ENCODE measurements at places on chromosomes 3 and 15.

- no peak for DNase-seq
Measured at GRCh38 chr15:80480909-80481308, 76.7 kb downstream of the ARNT2 start.

DNA sequence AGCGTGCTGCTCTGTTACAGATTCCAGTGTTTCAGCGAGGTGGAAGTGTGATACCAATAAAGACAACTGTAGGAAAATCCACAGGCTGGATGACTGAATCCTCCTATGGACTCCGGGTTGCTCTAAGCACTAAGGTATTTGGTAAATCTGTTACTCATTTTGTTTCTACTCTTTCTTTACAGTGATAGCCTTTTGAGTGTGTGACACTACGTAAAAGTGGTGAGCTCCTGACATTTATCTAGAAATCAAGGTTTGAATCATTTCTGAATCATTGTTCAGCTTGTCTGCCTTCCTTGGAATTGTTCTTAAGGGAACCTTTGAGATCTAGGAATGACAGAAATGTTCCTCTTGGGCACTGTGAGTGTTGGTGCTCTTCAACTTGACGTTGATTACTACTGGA, 11.2 kb upstream of the CAPN3 start:
- no peak for DNase-seq

GRCh38 chr3:177725165-177725564, 527.9 kb upstream of the TBL1XR1 start:
- no peak for DNase-seq

DNA sequence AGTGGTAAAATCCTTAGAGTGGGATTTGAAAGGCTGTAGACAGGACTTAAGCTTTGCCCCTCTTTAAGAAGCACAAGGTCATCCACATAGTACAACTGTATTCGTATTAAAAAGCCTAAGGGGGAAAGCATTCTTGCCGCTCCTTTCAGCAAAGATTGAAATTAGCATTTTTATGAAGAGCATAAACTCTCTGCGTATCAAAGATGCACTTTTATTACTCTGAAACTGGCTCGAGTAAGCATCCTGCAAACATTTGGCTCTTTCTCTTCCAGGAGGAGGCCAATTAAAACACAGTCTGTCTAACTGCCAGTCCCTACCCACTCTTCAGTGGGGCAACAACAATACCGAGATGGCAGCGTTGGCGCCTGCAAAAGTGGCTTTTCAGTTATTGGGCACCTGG, 192.5 kb upstream of the TPRG1 start:
- DNase-seq, result no peak

DNA sequence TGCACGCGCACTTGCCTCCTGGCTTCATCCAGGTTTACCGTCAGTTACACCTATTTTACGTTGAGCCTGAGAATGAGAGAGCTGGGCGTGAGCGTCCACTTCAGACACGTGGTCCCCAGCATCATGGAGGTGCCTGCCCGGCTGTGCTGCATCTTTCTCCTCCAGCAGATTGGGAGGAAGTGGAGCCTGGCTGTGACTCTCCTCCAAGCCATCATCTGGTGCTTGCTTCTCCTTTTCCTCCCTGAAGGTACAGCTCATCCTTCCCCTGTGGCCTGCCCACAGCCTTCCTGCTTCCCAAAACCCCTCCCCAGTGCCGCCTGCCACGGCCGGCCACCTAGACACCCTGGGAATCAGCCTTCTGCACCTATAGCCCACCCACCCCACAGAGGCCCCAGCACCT, 31.6 kb downstream of the SLC22A14 start:
- DNase-seq, result no peak

DNA sequence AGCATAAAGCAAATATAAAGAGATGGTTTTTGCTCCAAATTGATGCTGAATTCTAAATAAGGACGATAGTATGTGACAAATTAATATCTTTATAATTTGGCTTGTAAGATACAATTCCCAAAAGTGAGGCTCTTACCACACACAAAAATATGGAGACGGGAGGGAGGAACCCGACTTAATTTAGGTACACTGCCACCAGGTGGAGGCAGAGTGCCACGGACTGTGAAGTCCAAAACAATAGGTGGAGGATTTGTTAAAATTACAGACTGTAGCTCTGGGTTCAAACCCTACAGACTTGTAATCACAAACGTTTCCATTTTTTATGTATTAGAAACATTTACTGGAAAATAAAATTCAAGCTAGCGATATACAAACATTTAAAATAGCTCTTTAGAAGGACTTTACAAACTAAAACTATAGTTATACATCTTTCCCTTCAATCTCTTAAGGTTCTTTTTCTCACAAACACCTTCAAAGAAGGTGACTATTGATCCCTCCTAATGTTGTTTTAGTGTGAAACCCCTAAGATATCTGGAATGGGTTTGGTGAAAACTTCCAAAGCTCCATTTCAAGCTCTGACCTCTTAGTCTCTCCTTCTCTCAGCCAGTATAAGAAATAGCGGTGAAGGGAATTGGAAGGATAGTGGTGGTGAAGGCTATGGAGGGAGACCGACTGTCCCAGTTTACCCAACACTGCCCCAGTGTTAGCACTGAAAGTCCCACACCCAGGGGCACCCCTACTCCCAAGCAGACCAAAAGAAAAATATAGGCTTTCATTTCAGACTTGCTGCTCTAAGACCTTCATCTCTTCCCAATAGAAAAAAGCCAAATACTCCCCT, 89.7 kb downstream of the AQP9 start:
- peak; percentile 85 for DNase-seq

GRCh38 chr3:35908366-35909232, 269.3 kb downstream of the ARPP21 start:
- peak; percentile 65 for DNase-seq

DNA sequence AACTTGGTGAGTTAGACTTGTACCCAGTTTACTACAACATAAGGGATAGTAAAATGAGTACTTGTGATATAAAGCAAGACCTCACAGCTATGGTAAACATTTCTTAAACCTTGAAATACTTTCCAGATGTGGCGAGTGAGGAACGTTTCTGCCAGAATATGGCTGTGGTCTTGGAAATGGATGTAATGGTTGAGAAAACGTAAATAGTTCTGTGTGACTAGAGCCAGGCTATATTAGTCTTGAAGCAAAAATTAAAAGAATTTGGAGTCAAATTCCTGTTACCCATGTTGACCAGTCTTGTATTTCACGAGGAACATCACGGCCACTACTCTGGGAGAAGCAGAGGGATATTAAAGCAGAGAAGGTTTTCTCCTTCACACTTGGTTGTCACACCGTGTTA, 15.3 kb downstream of the OR4F15 start:
- DNase-seq, result no peak
